ENCODE measurements at places on chromosomes 2 and 18. TPM values are rescaled to one million over a fixed set of nuclear protein-coding genes. Genes with fewer than 3 reads are reported as not detected.

DNA sequence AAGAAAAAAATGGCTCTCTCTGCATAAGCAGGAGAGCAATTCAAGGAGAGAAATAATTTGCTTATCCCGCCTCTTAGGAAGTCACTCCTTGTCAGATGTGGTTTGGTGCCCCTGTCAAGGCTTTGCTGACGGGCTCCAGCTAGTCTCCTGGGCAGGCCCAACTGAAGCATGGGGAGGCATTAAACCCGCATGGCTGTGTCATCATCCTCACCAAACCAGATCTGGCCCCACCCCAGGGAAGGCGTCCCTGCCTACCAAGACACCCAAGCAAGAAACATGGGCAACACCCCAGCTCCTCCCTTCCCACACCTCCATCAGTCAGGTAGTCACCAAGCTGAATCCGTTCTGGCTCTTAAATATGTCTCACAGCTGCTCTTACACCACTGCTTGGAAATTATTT, 108.0 kb downstream of the SGPP2 start:
- no peaks in the 10 kb centered on the region for H3K36me3 ChIP-seq
- H3K27me3 ChIP-seq, result no peaks in the 10 kb centered on the region
- H3K4me1 ChIP-seq, result no peaks in the 10 kb centered on the region
- H3K27ac ChIP-seq, result no peak overlapping the region
- no peak for DNase-seq

The PJVK gene
- total RNA-seq, result 3.0 TPM

DNA sequence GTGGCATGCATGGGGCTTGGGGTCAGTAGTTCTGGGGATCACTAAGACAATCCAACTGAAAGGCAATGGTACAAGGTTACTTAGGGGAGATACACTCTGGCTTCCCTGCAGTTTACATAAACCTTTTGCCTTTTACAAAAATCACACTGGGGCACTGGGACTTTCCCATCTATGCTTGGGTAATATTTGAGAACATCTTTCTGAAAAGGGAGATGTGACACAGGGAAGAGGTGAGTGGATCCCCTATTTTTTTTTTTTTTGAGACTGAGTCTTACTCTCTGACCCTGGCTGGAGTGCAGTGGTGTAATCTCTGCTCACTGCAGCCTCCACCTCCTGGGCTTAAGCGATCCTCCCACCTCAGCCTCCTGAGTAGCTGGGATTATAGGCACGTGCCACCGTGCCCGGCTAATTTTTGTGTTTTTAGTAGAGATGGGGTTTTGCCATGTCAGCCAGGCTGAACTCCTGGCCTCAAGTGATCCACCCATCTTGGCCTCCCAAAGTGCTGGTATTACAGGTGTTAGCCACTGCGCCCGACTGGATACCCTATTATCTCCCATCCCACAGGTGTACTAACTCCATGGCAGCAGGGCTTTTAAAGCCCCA, 82.8 kb upstream of the DNMT3A start:
- DNase-seq, result no peak
- no peak overlapping the region for H3K4me3 ChIP-seq
- no peaks in the 10 kb centered on the region for H3K4me1 ChIP-seq
- H3K27me3 ChIP-seq, result no peaks in the 10 kb centered on the region

GRCh38 chr2:54030396-54030741, 59.6 kb upstream of the PSME4 start:
- no peaks in the 10 kb centered on the region for H3K27me3 ChIP-seq
- H3K27ac ChIP-seq, result no peak overlapping the region
- H3K4me1 ChIP-seq, result no peaks in the 10 kb centered on the region
- DNase-seq, result no peak
- no peak overlapping the region for H3K4me3 ChIP-seq

- DNase-seq, result no peak
- H3K27ac ChIP-seq, result no peak overlapping the region
- no peaks in the 10 kb centered on the region for H3K4me1 ChIP-seq
- H3K4me3 ChIP-seq, result no peak overlapping the region
- H3K27me3 ChIP-seq, result no peaks in the 10 kb centered on the region
Measured at GRCh38 chr2:189366349-189366748, 74.9 kb upstream of the WDR75 start.

DNA sequence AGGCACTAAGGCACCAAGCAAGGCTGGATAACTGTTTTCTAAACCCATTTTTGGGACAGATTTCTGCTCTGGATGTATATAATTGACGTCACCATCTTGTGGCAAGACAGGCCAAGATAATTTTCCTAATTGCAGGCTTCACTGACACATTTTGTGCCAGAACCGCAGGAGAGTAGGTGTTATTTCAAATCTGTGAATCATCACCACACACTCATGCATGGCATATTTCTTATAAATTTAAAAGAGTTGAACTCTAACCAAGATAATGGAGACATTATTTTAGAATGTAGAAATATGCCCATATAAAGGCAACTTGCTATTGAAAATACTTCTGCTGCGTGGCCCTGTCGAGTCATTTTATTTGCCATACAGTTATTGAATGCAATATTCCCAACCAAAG, 68.3 kb upstream of the ACYP2 start:
- no peaks in the 10 kb centered on the region for H3K4me1 ChIP-seq
- H3K4me3 ChIP-seq, result no peak overlapping the region
- DNase-seq, result no peak
- H3K27me3 ChIP-seq, result no peaks in the 10 kb centered on the region

Data from GM23338 (cell line).